NK-92 treated with Interleukin-12 subunit alpha and Interleukin-12 subunit beta, amount 100 ng/mL, for 24 hours (cell line): ENCODE measurements at places on chromosomes 12 and 14.

GRCh38 chr14:66069830-66070541 is 416.2 kb upstream of the CCDC196 start:
- no peak for DNase-seq

DNA sequence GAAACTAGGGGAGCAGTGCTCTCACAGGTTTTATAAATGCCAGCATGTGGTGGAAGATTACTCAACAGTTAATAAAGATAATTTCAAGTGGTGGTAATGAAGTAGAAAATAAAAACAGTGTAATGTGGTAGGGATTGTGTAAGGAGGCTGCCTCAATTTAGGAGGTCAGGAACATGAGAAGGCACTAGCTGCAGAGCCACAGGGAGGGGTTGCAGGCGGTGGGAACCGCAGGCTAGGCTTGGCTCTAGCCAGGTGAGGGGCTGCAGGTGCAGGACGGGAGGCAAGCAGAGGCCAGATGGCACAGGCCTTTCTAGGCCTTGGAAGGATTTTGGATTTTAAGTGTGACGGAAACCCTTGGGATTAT is 768 bp downstream of the METTL25 start:
- DNase-seq, result no peak

- no peak for DNase-seq
These were observed at the start of gene SLC48A1 for GRCh38 chr12:47773062-47773857. SLC48A1 (plus strand) TSS chr12:47773238; CDS start chr12:47773305, 67 bp downstream.

GRCh38 chr14:54364555-54365415 is 32.0 kb upstream of the CDKN3 start:
- no peak for DNase-seq

GRCh38 chr12:1908758-1909157 is 9.7 kb downstream of the CACNA2D4 start:
- no peak for DNase-seq

- no peak for DNase-seq
These were observed 181.7 kb downstream of the NPAS3 start for GRCh38 chr14:33120341-33120740.

DNA sequence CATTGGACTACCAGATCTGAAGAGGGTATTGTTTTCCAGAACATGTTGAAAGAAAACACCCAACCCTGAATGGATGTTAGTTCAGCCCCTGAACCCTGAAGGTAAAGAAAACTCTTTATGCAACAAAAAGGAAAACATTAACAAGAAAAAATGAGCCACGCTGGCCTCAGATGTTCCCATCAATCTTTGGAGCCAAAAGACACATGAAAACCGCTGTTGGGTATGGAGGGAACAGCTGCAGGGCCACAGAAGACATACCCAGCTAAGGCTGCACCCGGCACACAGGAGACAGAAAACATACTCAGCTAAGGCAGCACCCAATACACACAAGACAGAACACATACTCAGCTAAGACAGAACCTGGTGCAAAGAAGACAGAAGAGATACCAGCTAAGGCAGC is 51.3 kb upstream of the GALNT9 start:
- no peak for DNase-seq

DNA sequence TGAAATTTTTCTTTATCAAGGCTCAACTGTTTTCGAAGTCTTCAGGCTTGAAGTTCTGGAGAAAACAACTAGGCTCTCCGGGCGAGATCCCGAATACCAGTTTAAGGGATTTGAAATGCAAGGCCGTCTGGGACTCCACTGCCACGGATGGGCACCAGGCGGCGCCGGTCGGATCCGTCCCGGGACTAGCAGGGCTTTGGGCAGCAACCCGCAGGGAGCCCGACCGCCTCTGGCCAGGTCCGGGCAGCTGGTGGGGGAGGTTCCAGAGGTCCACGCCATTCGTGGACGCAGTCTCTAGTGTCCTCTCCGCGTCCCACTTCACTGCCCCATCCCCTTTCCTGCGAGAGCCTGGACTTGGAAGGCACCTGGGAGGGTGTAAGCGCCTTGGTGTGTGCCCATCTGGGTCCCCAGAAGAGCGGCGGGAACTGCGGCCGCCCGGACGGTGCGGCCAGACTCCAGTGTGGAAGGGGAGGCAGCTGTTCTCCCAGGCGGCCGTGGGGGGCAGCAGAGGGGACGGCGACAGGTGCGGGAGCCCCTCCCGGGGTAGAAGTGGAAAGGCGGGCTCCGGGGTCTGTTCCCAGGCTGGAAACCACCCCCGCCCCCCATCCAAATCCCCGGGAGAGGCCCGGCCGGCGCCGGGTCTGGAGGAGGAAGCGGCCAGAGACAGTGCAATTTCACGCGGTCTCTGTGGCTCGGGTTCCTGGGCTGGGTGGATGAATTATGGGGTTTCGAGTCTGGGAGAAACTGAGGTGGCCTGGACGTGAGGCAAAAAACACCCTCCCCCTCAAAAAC is 838 bp upstream of the ERBB3 start:
- no peak for DNase-seq

- DNase-seq, result peak; percentile 88
These were observed 11.7 kb downstream of the HDAC7 start for GRCh38 chr12:47808050-47808449.

GRCh38 chr12:91033251-91033650 is 24.6 kb downstream of the KERA start:
- no peak for DNase-seq

DNA sequence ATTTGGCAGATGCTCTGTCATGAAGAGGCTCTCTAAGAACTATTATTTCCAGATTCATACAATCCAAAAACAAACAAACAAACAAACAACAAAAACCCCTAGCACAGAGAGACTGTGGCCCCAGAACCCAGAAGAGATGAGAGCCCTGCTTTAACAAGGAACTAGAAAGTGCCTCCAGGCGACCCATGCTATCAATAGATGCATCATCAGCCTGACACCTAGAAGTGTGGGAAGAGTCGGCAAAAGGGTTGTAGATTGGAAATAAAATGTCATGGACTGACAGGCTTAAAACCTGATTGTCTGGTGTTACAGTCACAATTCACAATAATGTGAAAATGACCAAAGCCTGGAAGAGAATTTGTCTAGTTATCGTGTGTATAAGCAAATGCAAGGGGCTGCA is 50.6 kb upstream of the FLRT2 start:
- no peak for DNase-seq

GRCh38 chr14:102316338-102316742 is 3.2 kb upstream of the ZNF839 start:
- DNase-seq, result no peak

DNA sequence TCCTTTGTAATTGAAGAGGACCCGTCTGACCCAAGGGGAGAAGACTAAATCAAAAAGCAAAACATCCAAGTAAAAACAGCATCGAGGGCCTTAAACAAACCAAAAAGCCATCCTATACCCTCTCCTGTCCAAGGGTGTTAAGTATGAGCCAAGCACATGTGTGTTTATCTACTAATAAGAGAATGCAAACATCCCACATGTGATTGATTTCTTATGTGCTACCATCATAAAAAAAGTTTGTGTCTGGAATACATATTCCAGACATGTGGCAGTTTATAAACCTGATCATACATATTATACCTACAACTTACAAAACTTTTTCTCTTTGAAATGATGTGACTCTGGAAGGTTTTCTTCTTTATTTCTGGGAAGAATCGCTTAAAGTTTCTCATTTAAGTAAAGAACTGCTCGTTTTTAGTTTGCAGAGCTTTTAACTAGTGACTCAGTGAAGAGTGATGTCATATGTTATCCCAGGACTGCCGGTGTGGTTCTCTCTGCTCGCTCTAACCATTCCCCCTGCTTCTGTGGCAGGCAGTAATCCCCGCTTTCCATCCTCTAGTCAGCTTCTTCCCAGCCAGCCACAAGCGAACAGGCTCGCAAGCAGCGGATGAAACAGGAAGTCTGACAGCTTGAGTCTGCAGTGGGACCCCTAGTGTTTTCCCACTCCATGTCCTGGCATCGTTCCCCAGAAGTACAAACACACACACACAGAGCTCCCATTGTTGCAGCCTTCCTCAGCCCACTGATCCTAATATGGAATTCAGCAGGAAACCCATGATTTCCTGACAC is 431 bp upstream of the RHOJ start:
- DNase-seq, result no peak

- DNase-seq, result no peak
These were observed 17.8 kb downstream of the POLE start for GRCh38 chr12:132669166-132669879.

DNA sequence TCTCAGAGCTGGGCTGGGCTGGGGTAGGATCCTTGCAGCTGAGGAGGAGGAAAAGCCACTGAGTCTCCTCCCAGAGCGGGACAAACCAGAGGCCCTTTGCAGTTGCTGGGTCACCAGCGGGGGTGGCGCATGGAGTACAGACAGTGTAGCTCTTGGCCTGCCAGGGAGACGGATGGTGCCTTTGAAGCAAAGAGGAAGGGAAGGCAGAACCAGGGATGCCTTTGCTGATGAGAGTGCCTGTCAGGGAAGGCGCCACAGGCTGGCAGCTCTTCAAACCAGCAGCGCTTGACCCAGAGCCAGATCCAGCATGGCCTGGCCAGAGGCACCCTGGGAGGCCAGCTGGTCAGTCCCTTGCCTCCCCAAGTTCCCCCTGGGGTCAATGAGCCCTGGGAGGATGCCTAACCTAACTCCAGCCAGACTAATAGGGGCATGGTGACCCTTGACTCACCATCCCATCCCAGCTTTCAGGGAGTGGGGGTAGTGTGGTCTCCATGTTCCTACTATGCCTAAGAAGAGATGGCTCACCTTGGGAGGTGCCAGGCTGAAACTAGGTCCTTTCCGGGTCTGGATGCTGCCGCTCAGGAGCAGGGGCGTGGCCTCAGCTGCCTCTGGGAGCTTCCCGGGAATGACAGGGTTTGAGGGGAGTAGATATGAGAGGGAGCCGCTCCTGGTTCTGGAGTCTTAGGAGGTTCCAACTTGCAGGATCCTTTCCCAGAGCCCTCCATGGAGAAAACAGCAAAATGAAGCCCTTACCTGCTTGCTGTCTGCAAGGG is 19.8 kb downstream of the VASH1 start:
- no peak for DNase-seq

DNA sequence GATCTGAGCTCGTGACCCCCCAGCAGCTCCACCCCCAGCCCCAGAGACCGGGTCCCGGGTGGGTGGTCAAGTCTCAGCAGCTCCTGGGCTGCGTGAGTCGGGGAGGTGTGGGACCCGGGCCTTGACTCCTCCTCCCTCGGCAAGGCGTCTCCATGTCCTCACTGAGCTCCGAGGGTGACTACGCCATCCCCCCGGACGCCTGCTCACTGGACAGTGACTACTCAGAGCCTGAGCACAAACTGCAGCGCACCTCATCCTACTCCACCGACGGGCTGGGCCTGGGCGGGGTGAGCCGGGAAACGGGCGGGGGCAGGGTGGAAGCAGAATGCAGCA is 28.1 kb downstream of the PIGH start:
- no peak for DNase-seq

- no peak for DNase-seq
These were observed 73.4 kb downstream of the C12orf42 start for GRCh38 chr12:103422328-103422727.

DNA sequence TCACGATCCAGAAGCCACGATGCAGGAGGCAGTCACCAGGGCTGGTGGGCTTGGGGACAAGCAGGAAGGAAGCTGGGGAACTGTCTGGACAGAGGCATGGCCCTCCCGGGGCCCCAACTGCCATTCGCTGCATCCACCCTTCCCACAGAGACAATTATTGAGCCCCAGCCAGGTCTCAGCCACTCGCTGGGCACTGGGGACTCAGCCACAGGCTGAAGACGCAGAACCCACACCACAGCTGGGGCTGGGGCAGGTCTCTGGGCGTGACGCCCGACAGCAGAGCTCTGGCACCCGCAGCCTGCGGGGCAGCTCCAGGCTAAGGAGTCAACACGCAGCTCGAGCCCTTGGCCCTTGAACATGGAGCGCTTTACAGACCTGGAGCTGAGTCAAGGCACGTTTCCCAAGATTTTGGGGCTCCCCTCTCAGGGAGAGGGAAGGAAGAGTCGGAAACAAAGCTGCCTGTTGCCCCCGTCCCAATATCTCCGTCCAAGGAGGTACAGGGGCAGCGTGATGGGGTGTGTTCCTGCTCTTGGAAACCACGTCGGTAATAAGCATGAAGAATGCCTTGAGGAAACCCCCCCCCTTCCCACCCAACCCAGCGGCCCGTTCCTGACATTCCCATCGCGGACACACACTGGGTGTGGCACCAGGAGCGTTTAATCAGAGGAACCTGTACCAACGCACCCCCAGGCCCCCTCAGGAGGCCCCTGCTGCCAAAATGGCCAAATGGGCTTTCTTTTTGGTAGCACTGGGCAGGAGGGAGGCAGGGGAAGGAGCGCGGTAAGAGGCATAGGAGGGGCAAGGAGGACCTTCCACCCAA is 6.7 kb downstream of the RIMBP2 start:
- no peak for DNase-seq

DNA sequence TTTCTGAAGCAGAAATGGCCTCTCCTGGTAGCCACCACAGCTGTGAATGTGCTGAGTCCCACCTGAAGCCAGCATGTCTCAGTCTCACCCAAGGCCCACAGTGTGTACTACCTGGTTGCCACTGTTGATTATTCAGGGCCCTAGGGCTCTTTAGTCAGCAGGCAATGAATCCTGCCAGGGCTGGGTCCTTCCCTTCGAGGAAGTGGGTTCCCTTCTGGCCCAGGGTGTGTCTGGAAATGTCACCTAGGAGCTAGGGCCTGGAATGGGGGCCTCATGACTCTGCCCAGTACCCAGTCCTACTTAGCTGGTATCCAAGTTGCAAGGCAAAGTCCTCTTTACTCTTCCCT is 207.4 kb downstream of the SYNE2 start:
- no peak for DNase-seq

DNA sequence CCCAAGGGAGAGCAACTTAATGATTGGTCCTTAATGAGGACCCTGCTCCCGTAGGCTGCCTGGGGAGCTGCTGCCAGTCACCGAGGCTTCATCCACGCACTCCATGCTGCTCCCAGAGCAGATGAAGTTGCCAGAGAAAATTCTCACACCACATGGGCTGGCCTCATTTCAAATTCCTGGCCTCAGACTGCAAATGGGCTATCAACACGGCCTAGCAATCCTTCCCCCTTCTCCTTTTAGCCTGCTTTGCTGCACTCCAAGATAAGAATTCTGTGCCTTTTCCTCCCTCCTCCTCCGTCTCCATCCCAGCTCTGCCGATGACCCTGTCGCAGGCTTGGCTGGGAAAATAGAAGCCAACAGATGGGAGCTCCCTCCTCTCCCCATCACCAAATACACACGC is 10.8 kb upstream of the DGLUCY start:
- no peak for DNase-seq

GRCh38 chr14:21974741-21975140 is 301.1 kb upstream of the OR4E1 start:
- no peak for DNase-seq

- DNase-seq, result no peak
These were observed 57.4 kb downstream of the ACSM4 start for GRCh38 chr12:7361265-7361664.
